Fibroblast of the aortic adventitia (primary cell): ENCODE measurements at places on chromosomes 11 and 22.

DNA sequence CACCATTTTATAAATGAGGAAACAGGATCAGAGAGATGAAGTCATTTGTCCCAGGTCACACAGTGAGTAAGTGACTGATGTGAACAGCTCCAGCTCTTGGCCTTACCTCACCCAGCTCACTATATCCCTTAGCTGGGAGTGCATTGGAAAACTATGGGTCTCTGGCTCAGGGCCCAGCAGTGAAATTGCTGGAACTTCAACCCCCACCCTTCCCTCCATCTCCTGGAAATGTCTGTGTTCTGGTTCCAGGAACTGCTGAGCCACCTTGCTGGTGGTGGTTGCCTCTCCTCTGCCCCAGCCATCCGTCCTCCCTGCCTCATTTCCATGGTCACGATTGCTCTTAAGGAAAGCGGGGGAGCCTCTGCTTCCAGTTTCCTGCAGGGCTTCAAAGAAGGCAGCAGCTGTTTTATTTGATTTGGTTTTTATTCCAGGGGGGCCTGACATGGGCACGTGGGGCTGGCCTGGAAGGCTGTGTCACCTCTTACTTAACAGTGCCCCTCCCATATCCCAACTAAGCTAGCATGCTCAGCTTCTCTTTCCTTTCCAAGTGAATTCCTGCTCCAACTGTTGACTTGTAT lies 46.2 kb upstream of the CSTF3 start:
- peak; percentile 42 for DNase-seq

GRCh38 chr11:101516546-101516945 lies 67.3 kb downstream of the TRPC6 start:
- DNase-seq = no peak

GRCh38 chr11:122778148-122778547 lies 60.2 kb upstream of the CRTAM start:
- DNase-seq = no peak

DNA sequence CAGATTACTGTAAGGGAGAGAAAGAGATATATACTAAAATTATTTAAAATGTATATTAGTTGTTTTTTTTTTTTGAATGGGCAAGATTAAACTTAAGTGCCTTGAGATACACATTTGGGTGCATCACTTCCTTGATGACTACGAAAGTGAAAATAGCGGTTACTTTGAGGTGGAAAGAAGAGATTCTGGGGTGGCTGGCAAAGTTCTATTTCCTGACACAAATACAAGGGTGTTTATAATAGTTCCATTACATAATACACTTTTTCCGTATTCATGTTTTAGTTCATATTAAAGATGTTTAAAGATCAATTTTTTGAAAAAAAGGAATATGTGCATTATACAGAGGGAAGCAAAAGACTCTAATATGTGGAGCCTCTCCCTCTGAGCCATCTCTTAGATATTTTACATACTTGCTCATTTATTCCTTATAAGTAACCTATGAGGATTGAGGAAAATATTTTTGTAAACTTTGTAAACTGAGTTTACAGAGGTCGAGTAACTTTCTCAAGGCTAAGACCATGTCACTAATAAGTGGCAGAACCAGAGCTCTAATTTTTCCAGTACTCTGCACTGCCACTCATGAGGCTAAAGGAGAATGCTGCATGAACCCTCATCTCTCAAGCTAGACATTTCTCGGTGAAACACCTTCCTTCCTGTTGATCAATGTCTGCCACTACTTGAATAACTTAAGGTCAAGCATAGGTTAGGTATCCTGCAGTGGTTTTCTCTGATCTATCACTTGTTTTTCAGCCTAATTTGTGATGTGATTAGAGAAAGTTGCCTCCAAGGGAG lies 58.6 kb downstream of the DDIAS start:
- no peak for DNase-seq

GRCh38 chr11:132549561-132549960 lies 982.7 kb downstream of the OPCML start:
- DNase-seq = no peak

- DNase-seq = peak; percentile 17
These were observed 89.0 kb upstream of the GRK3 start for GRCh38 chr22:25475257-25476022.

GRCh38 chr22:26445577-26446275 lies 16.7 kb downstream of the ASPHD2 start:
- DNase-seq = no peak

DNA sequence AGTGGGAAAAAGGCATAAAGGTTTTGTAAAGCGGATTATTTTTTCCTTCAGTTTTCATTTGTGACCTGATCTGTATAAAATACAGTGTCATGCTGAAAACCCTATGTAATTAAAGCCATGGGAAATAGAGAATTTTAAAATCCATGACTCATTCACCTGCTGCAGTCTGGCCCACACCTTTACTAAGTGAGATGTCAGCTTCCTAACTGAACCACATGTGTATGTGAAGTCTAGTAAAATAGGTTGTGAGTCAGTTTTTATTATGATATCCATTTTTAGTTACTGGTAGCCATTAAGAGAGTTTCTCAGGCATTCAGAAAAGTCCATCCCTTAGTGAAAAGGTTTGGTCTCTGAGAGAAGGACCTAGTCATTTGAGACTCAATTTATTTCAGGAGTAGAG lies 60.9 kb downstream of the TRIM44 start:
- no peak for DNase-seq

GRCh38 chr11:130737866-130738431 lies 178.3 kb downstream of the SNX19 start:
- DNase-seq = peak; percentile 95

GRCh38 chr11:2156416-2157182 lies 4.4 kb downstream of the INS start:
- peak; percentile 42 for DNase-seq

DNA sequence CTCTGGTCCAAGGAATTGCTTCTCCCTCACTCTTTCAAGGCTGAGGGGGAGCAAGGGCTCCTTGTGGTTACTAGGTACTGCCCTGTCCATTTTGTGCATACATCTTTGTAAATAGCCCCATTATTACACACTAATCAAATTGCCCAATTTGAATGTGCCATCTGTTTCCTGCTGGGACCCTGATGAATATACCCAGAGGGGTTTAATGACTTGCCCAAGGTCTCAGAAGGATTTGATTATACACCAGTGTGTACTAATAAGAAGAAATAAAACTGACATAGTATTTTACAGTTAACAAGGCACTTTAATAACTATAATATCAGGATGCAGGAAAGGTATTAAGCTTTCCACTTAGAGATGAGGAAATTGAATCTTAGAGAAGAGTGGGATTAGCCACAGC lies 64.6 kb upstream of the PTPRJ start:
- DNase-seq = no peak

GRCh38 chr11:8818421-8818820 lies 92.6 kb upstream of the AKIP1 start:
- no peak for DNase-seq

DNA sequence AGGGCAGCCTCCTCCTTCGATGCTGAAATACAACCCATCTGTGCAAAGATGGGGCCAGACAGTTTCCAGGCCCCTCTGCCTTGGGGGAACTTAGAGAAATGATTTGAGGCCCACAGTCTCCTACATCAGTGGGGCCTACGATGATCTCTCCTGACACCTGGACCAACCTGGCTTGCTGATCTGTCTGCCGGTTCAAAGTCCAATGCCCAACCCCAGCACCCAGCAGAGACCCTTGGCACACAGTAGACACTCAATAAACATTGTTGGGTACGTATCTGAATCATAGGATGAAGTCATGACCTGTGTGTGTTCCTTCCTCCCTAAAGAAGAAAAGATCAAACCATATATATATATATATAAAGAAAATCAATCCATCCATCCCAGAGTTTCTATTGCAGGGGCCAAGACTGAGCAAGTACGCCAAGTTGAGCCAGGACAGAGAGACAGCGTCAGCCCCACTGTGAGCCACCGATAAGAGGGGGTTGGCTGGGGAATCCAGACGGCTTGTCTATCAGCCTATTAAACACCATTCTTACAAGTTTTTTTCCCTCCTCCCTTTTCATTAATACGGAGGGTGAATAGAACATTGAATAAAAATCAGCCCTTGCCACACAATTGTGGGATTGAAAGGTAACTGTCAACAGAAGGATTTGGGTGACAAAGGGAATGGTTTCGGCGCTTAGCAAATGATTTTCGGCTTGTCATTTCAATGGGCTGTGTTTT lies 244.1 kb downstream of the MN1 start:
- no peak for DNase-seq

- DNase-seq = no peak
These were observed 14.3 kb downstream of the CD44 start for GRCh38 chr11:35153280-35153679.

DNA sequence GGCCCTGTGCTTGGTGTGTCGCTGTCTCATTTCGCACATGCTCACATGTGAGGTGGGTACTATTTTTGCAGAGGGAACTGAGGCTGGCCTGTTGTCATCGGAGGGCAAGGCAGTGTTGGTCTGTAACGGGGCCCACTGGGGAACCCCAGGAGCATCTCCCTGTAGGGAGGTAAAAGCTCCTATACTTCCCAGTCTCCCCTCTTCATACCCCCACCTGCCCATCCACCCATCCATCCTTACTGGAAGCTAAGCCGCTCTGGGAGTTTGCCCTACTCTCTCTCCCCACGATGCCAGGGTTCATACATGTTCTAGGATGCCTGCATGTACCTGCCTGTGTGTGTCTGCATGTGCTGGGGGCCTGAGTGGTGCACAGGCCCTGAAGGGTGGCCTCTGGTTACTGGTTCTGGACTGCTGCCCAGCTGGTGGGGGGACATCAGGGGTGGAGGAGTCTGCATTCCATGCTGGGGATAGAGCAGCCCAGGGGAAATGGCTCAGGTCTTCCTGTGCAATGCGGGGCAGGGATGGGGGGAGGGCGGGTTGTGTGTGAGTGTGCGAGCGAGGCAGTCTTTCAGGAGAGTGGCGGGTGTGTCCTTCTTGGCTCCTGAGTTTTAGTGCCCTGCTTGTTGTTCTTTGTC lies 77.7 kb downstream of the PKNOX2 start:
- no peak for DNase-seq

GRCh38 chr22:28817919-28818859 lies 17.8 kb upstream of the XBP1 start:
- no peak for DNase-seq
